Erythroblast (primary cell): ENCODE measurements at places on chromosomes 13 and 19.

- DNase-seq: no peak
Observed at GRCh38 chr13:36108954-36109353, 22.2 kb downstream of the DCLK1 start.

DNA sequence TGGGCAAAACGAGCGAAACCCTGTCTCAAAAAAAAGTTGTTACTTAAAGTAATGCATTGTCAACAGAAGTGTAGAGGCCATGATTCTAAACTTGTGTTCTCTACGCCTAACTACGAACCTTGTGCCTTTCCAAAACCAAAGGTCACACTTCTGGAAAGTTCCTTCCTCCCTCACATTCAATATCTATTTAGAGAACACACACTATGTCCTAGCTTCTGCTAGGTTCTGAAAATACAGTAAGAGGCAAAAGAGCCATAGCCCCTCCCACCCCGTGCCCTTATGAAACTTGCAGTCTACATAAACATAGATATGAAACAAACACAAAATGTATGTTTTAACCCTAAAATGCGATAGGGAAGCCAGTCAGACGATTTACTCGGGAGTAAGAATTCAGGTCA is 36.4 kb downstream of the RNF6 start:
- DNase-seq: no peak

DNA sequence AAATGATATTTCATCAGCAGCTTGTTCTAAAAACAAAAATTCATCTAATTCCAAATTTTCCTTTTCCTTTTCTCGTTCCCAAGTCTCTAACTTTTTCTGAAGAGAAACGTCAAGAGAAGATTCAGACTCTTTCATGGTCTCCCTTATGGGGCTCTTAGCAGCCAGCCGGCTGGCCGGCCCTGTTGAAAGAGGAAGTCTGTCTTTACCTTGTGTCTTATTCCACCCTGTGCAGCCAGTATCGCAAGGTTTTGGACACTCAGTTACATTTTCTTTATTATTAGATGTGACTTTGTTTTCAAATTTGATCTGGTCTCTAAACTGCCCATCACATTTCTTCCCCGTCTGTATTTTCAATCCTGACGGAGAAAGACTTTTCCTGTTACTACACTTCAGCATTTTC is 142.3 kb downstream of the RNF17 start:
- DNase-seq: no peak

- DNase-seq: peak; percentile 6
Observed at GRCh38 chr13:69324090-69324886, 783.3 kb upstream of the ATXN8OS start.

- no peak for DNase-seq
Observed at GRCh38 chr13:102817907-102818306, 19.0 kb downstream of the BIVM start.

DNA sequence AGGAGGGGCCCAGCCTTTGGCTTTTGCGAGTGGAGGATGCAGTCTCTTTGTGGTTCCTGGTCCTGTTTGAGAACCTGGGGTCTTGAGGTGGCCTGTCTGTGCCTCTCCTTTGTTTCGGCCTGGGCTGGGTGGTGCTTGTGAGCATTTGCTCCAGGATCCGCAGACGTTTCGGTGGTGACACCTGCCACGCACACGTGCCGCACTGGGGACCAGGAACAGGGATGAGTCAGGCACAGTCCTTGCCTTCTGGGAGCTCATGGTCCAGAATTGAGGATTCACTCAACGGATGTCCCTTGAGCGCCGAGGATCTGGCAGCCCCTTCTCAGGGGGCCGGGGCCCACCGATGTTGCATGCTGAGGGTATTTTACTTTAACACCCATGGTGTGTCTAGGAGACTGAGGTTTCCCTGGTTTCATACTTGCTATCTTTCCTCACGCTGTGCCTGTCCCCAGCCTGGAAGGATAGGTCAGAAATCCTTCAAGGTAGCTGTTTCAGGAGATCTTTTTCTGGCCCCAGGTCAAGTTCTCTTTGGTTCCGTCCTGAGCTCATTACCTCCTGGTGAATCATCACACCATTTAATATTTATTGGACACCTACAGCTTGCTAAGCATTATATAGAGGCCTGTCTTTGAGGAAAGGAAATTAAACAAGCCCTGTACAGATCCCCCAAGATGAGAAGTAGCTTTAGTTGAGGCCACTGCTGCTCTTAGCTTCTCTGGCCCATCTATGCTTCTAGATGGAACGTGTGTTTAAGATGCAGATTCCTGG is 5.1 kb downstream of the HDGFL2 start:
- no peak for DNase-seq

- DNase-seq: peak; percentile 56
Observed at GRCh38 chr13:20127562-20128458, 33.0 kb downstream of the GJA3 start.

DNA sequence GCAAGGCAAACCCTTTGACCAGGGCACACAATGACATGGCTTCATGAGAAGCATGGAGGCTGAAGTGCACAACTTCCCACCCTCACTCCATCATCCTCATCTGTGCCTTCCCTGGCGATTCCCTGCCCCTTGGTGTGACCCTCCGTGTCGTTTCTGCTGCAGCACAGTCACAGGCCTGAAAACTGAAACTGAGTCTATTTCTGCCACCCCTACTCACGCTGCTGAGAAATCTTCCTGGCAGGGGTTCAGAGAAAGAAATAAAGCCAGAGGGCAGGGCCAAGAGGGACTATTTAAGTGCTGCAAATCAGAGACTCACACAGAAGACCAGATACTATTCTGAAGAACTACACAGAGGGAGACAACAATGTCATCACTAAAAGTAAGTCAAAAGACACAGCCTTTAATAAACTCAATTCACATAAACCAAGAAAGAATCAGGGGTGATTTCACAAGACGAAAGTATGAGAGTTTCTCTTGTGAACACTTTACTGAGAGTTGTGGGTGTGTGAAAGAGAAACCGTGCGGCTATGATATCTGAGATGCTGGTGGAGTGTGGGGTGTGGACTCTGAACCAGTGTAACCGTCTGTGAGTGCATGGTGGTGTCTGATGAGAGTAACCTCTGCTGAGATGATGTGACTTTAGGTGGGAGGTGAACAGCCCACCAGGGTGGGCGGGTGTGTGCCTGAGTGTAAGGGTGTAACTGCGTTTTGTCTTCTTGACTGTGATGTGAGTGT is 23.5 kb downstream of the LGALS16 start:
- DNase-seq: no peak
